ENCODE measurements at places on chromosomes 6 and 20.

GRCh38 chr6:105560611-105561066 is 157.8 kb upstream of the PREP start:
- no peak for DNase-seq

DNA sequence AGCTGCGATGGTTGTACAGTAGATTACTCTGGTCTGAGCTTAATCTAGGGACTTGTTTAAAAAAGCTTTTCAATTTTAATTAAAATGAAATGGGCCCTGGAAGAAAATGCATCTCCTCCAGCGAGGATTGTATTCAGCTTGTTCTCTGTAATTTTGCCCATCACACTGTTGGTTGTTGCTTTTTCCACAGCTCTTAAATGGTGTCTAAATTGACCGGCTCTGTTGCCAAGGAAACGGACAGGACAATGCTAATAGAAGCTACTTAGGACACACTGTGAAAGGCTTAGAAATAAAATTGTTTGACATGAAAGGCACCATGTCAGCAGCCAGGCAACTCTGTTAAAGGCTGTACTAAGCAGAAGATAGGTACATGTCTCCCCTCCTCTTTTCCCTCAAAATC is 116.7 kb upstream of the NRSN1 start:
- no peak for DNase-seq

DNA sequence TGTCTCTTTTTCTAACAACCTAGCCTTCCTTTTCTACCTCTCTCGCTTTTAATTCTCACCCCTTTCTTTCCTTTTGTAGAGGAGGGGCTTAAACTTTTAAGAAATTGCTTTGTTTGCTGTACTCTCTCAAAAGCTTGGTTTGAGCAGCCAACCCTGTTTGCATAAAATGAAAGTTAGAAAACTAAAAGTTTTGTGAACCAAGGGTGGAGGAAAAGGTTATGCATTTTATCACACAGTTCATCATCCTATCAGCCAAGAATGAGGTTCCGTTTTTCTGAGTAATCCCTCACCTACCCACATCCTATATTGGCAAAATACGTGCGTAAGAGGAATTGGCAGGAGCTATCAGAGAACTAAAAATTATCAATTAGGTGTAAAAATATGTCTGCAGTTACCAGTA is 42.8 kb upstream of the LOC128125822 start:
- no peak for DNase-seq

- DNase-seq = no peak
These were observed 18.1 kb downstream of the MTRES1 start for GRCh38 chr6:107045826-107046675.

DNA sequence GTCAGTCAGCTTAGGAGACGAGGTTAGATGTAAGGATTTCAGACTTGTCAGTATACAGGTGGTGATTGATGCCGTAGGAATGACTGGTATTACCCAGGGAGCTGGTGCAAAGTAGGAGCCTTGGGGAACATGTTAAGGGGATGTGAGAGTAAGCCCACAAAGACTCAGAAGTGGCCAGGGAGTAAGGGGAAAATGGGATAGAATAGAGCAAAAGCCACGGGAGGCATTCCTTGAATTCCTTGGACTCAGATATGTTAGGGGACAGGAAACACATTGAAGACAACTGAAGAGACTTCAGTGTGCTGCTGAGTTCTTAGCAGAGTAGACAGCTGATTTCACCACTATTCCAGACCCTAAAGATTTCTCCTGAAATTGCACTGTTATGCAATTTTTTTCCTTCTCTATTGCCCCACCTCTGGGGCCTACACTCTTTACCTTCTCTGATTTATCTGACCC is 1.2 kb upstream of the ACAT2 start:
- no peak for DNase-seq

- DNase-seq = no peak
These were observed 281.9 kb downstream of the UBE3D start for GRCh38 chr6:82783587-82784236.

- DNase-seq = no peak
These were observed 3.4 kb downstream of the COL9A1 start for GRCh38 chr6:70299456-70299855.

- no peak for DNase-seq
These were observed 9.6 kb upstream of the IL17A start for GRCh38 chr6:52176550-52176949.

- DNase-seq = no peak
These were observed 315.4 kb upstream of the CDYL start for GRCh38 chr6:4460586-4461475.

DNA sequence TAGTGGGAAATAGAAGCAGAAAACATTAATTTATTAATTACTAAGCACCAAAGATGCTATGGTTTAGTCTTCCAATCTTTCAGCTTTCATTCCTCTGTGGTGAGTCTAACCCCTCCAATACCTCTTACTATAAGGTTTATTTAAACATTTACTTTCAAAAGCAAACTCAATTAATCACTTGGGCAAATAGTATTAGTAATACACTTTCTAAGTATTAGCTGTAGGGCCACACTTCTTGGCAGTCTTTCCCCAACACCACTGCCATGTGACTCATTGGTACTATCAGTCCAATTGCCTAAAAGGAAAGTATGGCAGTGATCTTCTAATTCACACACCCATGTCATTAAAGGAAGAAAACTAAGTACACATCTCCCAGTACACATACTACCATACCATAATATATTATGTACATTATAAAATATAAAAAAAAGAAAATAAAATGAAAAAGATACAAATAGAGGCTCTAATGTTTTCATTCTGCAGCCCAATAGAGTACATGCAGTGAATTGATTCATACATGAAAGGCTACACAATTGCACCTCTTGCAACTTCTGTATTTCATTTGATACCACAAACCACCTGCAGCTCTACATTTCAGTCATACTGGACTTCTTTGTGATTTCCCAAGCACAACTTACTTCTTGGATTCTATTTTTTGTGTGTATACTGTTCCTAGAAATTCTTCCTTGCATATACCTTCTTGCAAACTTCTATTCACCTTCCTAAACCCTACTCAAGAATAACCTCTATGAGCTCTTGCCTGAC is 218.6 kb downstream of the PKHD1 start:
- no peak for DNase-seq

DNA sequence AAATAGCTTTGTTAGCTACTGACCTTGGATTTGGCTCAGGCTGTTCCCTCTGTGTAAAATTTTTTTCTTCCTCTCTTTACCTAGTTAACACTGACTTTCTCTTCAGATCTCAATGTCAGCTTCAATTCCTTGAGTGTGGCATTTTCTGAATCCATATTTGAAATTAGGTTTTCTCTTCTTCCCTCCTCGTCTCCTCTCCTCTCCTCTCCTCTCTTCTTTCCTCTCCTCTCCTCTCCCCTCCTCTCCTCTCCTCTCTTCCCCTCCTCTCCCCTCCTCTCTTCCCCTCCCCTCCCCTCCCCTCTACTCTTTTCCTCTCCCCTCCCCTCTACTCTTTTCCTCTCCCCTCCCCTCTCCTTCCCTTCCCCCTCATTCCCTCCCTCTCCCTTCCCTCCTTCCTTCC is 453.3 kb downstream of the BMP2 start:
- no peak for DNase-seq

- no peak for DNase-seq
These were observed 50.5 kb downstream of the VEGFA start for GRCh38 chr6:43820486-43820885.

DNA sequence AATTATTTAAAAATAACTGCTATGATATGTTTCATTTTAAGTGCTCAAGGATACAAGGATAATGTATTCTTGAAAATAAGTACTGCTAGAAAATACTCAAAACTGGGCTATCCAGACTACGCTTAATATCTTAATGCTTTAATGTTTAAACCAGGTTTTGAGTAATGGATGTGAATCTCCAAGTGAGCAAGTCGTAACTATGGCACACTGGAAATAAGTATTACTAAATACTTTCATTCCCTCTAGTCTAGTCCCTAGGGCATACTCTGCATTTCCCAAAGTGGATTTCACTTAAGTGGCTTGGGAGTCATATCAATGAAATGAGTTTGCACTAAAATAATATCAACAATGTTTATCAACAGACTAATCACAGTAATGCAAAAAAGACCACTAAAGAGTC is 48.1 kb downstream of the HMGCLL1 start:
- no peak for DNase-seq

- no peak for DNase-seq
These were observed 32.9 kb downstream of the PNLDC1 start for GRCh38 chr6:159832946-159833345.

- DNase-seq = peak; percentile 66
These were observed 197.0 kb downstream of the UTRN start for GRCh38 chr6:144482142-144482541.

DNA sequence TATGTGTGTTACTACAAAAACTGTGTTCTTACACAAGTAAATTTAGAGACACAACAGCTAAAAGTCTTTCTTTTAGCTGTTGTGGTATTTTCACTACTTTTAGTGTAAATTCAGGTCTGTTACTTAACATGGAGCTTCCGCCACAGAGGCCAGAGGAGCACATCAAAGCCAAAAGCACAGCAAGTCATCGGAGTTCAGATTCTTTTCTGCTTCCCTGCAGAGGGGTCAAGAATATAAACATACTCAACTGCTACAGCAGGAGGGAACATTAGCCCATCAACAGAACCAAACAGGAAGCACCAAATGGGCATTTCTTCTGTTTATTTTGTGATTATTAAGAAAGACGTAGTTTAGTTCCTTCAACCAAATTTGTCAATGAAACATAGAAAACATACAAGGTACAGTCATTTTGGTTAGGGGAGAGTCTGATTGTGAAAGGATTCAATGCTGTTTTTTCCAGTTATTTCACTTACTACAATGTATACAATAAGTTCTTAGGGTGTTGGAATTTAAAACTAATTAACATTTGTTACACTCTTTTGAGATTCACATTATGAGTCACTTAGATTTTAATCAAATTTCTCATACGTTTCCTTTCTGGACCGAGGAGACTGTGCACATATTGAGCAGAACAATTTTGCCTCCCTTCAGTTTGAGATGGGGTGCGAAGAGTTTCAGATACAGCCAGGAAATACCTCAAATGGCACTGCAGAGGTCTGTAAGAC is 42.8 kb upstream of the DSE start:
- no peak for DNase-seq

- DNase-seq = no peak
These were observed 11.7 kb downstream of the MYLIP start for GRCh38 chr6:16140607-16141006.

- DNase-seq = no peak
These were observed 245.7 kb downstream of the RNF144B start for GRCh38 chr6:18632670-18633410.

GRCh38 chr6:27865850-27866356 is 46.3 kb downstream of the OR2B2 start:
- peak; percentile 13 for DNase-seq

GRCh38 chr20:37254114-37254878 is 7.3 kb downstream of the GHRH start:
- no peak for DNase-seq

DNA sequence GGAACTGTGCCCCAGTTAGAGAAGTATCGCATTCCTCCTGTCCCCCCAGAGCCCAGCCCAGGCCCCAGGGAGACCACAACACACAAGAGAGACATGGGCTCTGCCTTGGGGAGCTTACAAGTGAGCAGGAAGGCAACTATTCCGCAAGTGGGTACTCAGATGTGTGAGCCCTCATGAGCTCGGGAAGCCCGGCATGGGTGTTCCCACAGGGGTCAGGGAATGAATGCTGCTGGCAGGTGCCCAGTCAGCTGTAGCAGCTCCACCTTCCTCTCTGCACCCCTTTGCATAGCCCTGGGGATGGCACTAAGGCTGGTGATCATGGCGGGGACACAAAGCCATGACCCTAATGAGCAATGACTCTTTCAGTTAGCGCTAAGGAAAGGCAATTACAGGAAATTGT is 194.1 kb downstream of the SYNDIG1 start:
- no peak for DNase-seq

- peak; percentile 40 for DNase-seq
These were observed 507.3 kb upstream of the CITED2 start for GRCh38 chr6:139881728-139882211.
